Aortic smooth muscle cell (primary cell): ENCODE measurements at places on chromosomes 7 and 10. TPM values are rescaled to one million over a fixed set of nuclear protein-coding genes. Genes with fewer than 3 reads are reported as not detected.

The ST8SIA6 gene
- total RNA-seq: not detected in 2 replicates

The GIMAP2 gene
- 0.68 and 1.6 TPM in 2 replicates for total RNA-seq

The LOXL4 gene
- 74.9 and 82.6 TPM in 2 replicates for total RNA-seq

The IGF2BP3 gene
- 17.6 and 17.9 TPM in 2 replicates for total RNA-seq

The ACTL6B gene
- not detected in 2 replicates for total RNA-seq

The PNLIPRP1 gene
- total RNA-seq: not detected in 2 replicates

The NPSR1 gene
- not detected in 2 replicates for total RNA-seq
